RWPE2 (cell line): ENCODE measurements at places on chromosomes 5 and 9.

- DNase-seq, result no peak
- no peak overlapping the region for H3K4me3 ChIP-seq
- no peaks in the 10 kb centered on the region for H3K4me1 ChIP-seq
- peaks cover 3% of the 10 kb centered on the region for H3K27me3 ChIP-seq
- H3K27ac ChIP-seq, result no peak overlapping the region
- H3K36me3 ChIP-seq, result no peaks in the 10 kb centered on the region
Measured at GRCh38 chr5:125987677-125988255, 435.4 kb upstream of the GRAMD2B start.

- peaks cover 35% of the 10 kb centered on the region for H3K4me1 ChIP-seq
- no peaks in the 10 kb centered on the region for H3K36me3 ChIP-seq
- no peak overlapping the region for H3K4me3 ChIP-seq
- no peak for DNase-seq
- H3K27me3 ChIP-seq, result no peaks in the 10 kb centered on the region
- peak overlapping the region; percentile 85 for H3K27ac ChIP-seq
Measured at GRCh38 chr9:114804505-114804904, 1.3 kb downstream of the TNFSF15 start.

GRCh38 chr5:77492653-77493000 lies 511 bp upstream of the WDR41 start:
- no peak for DNase-seq
- peak overlapping the region; percentile 85 for H3K4me3 ChIP-seq
- H3K27ac ChIP-seq, result peak overlapping the region; percentile 82

DNA sequence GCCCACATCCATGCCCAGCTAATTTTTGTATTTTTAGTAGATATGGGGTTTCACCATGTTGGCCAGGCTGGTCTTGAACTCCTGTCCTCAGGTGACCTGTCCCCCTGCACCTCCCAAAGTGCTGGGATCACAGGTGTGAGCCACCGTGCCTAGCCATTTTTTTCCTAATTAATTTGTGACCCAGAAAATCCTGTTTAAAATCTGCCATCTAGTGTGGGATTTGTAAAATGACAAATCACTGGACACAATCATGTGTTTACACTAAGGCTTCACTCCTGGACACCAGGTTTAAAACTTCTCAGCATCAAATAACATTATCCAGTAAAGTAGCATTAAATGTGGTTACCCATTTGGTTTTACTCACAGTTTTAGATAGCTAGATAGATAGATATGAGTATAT lies 18.6 kb upstream of the KDM4C start:
- H3K27me3 ChIP-seq, result no peaks in the 10 kb centered on the region
- no peaks in the 10 kb centered on the region for H3K36me3 ChIP-seq
- H3K4me1 ChIP-seq, result no peaks in the 10 kb centered on the region
- no peak for DNase-seq

DNA sequence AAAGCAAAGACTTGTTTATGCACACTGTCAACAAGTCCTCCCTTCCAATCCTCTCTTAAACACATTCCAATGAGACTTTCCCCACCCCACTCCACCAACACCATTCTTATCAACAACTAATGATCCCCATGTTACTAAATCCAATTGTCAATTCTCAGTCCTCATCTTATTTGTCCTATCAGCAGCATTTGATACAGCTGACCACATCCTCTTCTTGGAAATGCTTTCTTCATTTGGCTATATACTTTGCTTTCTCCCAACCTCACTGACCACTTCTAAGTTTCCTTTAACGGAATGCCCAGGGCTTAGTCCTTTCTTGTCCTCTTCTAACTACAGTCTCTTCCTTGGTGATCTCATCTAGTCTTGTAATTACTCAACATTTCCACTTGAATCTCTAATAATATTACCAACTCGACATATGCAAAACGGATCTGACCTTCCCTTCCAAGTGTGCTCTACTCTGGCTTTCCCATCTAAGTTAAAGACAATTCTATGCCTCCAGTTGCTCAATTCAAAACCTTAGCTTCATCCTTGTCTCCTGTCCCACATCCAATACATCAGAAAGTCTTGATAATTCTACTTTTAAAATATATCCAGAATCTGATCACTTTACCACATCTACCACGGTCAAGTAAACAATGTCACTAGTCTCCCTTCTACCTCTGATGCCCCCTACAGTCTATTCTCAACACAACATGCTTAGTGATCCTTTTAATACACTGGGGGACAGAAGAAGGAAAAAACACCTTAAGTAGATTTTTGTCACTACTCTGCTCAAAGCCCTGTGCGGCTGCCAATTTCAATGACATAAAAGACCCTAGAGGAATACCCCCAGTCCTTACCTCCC lies 25.5 kb downstream of the AGTPBP1 start:
- H3K27ac ChIP-seq, result no peak overlapping the region
- H3K4me3 ChIP-seq, result no peak overlapping the region
- no peak for DNase-seq
